ENCODE measurements at places on chromosomes 16 and 17.

DNA sequence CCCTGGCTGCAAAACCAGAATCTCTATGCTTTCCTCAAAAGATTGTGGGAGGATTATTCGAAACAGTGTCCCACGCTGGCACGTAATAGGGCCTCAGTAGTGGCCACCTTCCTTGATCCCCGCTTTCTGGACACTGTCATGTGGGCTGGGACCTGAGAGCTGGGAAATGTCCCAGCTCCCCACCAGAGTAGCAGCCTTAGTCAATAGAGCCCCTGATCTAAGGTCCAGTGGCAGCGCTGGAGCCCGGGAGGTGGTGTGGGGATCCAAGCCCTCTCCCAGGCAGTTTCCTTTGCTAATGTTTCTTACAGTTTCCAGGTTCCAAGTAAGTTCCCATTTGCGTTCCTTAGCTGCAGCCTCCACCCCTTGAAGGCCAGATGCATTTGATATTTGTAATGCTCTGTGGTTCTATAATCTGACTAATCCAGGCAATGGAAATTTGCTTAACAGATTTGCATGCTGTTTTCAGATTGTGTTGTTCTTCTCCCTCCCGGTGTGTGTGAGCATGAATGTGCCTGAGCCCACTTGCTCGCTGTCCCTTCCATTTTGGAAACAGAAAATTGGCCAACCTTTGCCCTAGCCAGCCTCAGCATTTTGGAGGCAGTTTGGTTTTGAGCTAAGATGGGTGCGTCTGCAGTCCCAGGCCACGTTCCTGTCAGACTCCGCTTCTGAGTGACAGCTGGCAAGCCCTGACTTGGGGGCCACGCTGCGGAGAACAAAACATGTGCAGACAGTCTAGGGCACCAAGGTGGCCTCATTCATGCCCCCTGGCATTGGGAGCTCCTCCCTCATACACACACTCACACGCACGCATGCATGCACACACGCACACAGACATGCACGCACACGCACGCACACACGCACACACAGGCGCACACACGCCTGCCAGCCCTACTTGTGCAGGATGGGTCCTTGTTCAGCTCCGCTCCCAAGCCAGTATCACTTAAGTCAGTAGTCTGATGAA, 69.4 kb downstream of the CCDC182 start:
- no peak for DNase-seq

DNA sequence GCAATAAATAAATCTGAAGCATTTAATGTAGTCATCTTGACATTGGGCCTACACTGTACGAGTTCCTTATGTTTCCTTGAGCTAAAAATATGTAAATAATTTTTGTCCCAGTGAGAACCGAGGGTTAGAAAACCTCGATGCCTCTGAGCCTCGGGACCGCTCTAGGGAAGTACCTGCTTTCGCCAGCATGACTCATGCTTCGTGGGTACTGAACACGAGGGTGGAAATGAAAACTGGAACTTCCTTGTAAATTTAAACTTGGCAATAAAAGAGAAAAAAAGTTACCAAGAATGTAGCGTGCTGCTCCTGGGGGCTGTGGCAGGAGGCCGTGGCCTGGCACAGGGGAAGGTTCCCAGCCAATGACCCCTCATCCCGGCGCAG, 74.1 kb downstream of the SOCS1 start:
- DNase-seq = no peak

GRCh38 chr16:2038382-2039231, 9.0 kb downstream of the NTHL1 start:
- no peak for DNase-seq

DNA sequence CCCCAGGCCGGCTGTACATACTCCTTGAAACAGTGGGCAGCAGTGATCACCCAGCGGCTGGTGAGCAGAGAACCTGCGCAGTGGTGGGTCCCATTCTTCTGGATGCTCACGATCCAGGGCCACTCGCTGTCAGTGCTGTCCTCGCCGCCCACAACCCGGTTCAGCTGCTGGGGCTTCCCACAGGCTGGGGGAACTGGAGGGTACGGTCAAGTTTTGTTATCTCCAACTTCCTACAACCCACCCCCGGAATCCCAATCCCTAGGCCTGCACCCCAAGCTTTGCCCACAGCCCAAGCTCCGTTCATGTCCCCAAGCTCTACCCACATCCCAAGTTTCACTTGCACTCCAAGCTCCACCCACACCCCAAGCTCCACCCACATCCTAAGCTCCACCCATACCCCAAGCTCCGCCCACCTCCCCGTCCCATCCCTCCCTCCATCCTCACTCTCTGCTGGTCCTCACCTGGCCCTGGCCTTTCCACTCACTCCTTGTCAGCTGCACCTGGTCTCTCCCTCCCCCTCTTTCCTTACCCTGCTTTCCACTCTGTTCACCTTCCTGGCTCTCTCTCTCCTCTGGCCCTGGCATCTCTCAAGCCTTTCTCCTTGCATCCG, 1.8 kb downstream of the PRSS22 start:
- peak; percentile 64 for DNase-seq

DNA sequence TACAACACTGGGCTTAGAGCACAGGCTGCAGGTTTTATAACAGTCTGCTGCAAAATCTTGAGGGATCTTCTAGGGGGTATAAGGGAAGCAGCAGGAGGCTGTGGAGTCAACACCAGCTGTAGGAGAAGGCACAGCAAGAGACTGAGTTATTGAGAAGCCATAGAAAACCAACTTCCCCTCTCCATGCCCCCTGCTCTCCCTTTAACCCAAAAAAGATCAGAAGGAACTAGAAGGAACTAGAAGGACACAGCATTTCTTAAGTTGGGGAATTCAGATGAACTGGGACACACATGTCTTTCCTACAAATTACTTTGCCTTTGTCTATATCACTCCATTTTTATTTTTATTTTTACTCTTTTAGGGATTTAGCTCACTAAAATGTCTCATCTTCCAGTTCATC, 6.2 kb upstream of the CCL18 start:
- no peak for DNase-seq

DNA sequence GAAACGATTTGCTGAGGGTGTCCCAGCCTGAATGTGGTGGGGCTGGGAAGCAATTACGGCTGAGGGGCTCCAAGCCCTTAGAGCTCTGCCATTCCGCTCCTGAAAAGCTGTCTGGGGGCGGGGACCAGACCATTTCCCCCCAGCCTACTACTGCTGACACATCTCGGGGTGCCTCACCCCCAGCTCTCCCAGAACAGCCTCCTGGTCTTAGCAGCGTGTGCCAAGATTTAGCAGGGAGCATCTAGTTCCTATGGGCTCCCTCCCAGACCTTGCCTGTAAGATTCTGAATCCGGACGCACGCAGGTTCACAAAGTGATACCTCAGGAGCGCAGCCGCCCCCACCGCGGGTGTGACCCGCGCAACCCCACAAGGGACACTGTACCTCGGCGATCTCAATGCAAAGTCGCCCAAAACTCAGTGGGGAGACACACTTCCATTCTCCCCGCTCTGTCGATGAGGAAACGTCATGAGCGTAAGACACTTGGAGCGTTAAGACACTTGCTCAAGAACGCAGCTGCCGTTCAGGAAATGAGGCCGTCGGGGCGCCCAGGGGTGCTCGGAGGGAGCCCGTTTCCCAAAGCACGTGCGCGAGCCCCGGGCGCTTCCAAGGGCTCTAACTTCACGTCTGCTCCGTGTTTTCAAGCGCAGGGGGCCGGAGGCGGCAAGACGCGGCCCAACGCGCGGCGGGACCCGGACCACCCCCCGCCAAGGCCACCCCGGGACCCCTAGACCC, 629 bp downstream of the GEMIN4 start:
- peak; percentile 59 for DNase-seq

DNA sequence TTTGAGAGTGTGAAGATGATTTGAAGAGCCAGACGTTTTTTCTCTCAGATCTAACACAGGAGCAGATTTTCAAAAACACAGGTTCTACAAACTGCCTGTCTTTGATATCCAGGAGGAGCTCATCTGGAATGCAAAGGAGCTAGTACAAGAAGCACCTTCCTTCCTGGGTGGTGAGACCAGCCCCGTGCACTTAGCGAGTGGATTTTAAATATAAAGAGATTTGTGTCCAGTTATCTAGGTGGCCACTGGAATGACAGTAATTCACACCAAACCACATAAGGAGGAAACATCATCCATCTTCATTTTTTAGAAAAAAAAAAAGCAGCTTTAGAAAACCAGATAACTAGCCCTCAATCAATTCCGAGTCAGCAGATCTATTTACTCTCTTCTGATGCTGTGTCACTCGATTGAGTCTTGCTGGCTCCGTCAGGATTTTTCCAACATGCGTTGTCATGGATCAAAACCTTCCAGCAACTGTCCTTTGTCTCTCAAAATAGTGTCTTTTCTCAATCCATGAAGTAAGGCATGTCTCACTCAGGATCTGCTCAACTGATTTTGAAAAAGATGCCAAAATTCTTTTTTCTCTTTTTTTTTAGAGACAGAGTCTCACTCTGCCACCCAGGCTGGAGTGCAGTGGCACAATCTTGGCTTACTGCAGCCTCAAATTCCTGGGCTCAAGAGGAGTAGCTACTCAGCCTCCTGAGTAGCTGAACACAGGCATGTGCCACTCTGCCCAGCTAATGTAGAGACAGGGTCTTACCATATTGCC, 451.2 kb upstream of the PSMD7 start:
- no peak for DNase-seq

- DNase-seq = no peak
Measured at GRCh38 chr16:19507867-19508266, 14.0 kb downstream of the GDE1 start.
